ENCODE measurements at places on chromosomes 11 and 22.

GRCh38 chr22:44646668-44647067 is 55.3 kb upstream of the PRR5 start:
- no peak for DNase-seq

GRCh38 chr11:12765428-12765827 is 91.2 kb downstream of the TEAD1 start:
- DNase-seq, result no peak

DNA sequence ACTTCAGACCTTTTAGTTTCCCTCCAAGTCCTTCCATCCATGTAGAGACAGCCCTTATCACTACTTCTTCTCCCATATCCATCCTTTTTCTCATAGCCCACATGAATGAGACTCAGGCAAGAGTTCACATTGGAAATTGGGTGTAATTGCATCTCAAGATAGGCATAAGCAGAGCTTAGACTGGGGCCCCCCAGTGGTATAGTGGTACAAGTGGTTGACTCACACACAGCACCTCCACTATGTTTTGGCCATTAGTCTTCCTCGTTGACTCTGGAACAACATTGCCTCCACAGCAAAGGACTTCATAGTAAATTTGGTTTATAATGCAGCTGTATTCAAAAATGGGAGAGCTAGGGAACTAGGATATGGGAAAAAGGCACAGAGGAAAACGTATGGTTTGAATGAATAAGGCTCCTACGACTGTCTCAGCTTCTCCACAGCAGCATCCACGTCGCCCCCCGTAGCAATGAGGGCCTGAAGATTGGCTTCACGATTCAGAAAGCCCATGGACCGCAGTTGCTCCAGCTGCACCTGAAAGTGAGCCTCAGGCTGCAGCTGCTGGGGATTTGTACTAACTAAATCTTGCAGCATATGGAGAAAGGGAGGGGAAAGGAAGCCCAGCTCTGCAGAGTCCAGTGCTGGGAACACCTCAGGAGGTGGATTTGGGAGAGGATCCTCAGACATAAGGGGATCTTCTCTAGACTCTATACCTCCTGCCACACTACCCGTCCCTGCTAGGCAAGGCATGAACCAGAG is 2.4 kb downstream of the UBQLN3 start:
- DNase-seq, result no peak

DNA sequence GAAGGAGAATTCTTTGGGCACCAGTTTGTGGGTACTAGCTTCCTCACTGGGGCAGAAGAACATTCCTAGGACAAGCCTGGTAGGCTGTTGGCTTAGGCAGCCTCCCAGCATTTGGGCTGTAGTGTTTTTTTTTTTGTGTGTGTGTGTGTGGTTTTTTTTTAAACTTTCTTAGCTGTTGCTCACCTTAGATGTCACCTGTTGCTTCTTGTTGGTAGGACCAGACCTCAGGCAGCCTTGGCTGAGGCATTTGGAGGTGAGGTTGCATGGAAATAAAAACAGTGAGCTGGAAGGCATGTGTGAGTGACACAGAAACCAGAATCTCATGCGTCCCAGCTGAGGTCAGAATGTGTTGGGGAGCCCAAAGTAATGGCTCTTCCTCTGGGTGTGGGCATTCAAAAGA is 21.3 kb downstream of the AMPD3 start:
- DNase-seq, result no peak

GRCh38 chr11:44944181-44944852 is 6.4 kb downstream of the TP53I11 start:
- DNase-seq, result no peak

- DNase-seq, result no peak
Observed at GRCh38 chr11:128506999-128507611, 80.3 kb downstream of the ETS1 start.

- DNase-seq, result no peak
Observed at GRCh38 chr11:74739546-74740270, 8.5 kb upstream of the CHRDL2 start.

GRCh38 chr11:106904826-106905225 is 113.5 kb downstream of the GUCY1A2 start:
- no peak for DNase-seq

DNA sequence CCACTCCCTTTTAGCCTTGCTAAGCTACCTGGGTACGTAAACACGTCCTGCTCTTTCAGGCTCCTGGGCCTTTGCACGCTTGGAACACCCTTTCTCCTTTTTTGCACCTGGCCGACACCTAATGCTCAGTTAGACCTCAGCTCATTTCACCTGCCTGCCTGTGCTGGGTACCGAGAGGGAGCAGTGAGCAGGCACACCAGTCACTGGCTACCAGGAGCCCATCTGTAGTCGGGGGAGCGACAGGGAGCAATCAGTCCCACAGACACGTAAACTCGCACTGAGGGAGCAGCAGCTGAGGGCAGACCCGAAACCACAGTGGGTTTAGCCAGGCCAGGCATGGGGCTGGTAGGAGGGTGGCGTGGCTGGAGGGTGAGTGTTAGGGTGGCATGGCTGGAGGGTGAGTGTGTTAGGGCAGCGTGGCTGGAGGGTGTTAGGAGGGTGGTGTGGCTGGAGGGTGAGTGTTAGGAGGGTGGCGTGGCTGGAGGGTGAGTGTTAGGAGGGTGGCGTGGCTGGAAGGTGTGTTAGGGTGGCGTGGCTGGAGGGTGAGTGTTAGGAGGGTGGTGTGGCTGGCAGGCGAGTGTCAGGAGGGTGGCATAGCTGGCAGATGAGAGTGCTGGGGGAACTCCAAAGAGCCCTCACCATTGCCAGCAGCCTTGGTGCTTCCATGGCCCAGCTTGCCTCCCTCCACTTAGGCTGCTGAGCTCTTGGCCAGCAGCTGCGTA is 6.4 kb upstream of the GTSE1 start:
- no peak for DNase-seq

All from stimulated activated CD4-positive, alpha-beta T cell treated with anti-CD3 and anti-CD28 coated beads, Interleukin-15, amount 100 ng/mL, for 1 hour (primary cell).